ENCODE measurements at places on chromosomes 1 and 21. TPM values are rescaled to one million over a fixed set of nuclear protein-coding genes. Genes with fewer than 3 reads are reported as not detected.

- DNase-seq, result no peak
Observed at GRCh38 chr1:225908773-225909172, 15.3 kb downstream of the PYCR2 start.

DNA sequence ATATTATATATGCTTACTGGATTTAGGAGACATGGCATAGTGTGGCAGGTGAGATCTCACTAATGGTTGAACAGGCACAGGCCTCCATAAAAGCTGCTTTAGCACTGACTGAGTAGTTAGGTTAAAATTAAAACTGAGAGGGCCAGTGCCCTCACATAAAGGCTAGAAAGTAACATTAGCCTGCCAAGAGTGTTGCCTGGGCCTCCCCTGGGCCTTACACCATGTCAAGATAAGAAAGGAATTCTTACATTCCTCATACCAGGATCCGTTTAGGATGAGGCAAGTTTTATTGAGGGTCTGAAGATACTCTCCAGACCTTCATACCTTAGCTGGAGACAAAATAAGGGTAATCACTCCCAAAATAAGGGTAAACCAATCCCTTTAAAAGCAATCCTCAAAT, 1011.8 kb downstream of the PLA2G4A start:
- DNase-seq, result no peak

DNA sequence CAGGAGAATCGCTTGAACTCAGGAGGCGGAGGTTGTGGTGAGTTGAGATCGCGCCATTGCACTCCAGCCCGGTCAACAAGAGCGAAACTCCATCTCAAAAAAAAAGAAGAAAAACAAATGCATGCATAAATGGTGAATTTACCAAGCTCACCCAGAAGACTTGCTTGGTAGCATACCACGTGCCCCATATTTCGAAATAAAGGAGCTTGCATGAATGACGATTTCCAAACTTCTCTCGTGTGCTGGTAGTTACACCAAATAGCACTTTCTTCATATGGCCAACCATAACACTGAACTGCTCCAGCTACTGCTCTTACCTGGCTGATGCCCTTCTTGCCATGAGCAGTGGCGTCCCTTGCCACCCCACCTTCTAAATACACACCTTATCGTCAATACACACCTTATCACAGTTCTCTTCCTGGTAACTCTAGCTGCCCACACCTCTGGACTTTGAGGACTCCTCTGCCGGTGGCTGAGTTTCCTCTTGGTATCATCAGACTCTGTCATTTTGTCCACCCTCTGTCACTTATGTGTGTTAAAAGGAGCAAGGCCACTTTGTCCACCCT, 2.8 kb downstream of the DOP1B start:
- peak; percentile 61 for DNase-seq

- DNase-seq, result peak; percentile 37
Observed at GRCh38 chr1:150484431-150484830, 2.8 kb upstream of the TARS2 start.

GRCh38 chr1:189434461-189434860, 1043.2 kb downstream of the BRINP3 start:
- no peak for DNase-seq

GRCh38 chr1:61167309-61167708, 84.9 kb downstream of the NFIA start:
- DNase-seq, result no peak

DNA sequence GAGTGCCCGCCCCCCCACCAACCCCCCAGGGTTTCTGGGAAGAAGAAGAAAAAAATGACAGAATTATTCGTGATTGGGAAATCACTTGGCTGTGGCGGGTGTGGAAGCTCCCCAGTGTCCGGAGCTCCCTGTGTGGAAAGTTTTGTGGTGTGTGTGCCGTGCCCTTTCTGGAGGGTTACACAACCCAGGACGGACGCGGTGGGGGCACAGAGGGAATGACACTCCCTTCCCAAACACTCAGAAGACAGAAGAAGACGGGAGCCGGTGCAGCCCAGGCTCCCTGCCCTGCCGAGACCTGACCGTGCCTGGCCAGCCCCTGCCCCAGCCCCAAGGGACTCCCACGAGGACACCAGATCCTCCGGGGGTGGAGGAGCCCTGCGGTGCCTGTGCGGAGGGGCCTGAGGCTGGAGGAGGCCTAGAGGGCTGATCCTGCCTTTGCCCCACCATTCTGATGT, 33.0 kb upstream of the ADARB1 start:
- DNase-seq, result no peak

DNA sequence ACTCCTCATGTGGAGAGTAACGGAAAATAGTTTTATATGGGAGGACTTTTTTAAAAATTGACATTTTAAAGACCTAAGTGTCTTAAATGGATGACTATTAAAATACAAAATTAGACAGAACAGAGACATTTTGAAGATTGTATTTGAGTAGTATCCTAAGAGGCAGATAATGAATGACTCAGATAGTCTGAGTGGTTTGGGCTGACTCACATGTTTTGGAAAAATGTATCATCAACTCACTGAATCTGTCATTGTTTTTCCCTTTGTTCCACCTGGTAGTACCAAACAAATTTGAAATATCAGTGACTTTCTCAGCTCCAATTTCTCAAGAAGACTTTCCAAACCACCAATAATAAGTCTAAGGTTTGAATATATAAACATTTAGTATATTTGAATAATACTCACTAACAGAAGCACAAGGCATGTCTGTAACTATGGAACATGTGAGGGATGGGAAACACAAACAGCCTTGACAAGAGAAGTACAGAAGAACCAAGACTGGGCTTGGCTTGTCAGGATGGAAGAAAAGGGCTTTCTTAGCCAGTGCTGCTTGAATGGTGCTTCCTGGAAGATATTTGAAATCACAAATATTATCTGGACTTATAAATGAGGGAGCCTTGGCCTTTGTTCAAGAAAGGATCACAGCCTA, 90.6 kb downstream of the SGIP1 start:
- DNase-seq, result no peak

SMCP gene
- not detected for total RNA-seq

F13B gene
- not detected for total RNA-seq

- DNase-seq, result no peak
Observed at GRCh38 chr1:221302810-221303209, 423.6 kb downstream of the HLX start.

DNA sequence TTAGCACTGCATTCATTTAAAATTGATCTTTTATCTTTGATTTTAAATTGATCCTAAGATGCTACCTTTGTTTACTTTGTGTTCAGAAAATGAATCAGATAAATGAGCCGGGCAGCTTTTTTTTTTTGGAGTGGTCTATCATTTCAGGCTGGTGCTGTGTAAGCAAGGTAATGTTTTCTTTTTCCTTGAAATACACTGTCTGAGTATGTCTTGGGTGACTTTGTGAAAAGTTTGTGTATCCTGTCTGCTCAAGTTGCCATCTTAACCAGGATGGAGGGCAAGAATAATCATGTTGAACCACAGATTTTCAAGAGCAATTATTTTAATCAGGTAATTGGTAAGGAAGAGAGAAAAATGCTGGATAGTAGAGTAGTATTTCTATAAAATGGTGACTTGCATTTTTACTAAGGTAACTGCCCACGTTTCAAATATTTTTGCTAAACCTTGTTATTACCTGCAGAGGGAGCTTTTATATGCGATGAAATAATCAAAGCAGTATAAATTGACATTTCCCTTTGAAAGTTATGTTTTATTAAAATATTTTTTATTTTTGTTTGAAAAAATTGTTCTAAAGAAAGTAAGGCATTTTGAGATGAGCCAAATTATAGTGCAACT, 11.1 kb downstream of the ADGRL2 start:
- no peak for DNase-seq

- DNase-seq, result no peak
Observed at GRCh38 chr1:241611736-241612135, 28.4 kb downstream of the CHML start.

DNA sequence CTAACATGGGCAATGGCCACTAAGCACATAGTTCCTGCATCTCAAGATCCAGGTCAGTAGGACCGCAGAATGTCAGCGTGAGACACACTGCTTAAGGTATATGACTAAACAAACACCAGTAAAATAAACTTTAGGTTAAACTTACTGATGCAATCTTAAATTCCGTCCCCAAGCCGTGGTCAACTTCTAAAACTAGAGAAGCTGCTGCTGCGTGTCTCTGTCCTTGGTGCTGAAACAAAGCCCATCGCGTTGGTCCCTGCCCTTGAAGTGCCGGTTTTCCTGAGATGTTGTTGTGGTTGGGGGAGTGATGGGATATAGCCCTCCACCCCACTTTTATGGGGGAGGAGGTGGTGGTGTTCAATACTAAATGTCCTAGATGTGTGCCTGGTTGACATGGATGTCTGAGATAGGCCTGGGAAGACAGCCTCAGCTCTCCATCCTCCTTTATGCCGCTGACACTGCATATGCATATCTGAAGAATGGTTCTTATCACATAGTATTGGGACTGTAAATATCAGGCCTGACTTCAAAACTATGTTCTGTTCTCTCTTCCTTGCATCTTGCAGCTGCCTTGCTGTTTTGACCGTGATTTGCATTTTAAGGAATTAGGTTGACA, 72.0 kb upstream of the KCNA3 start:
- DNase-seq, result peak; percentile 58

Measured in PC-9 (cell line).